ENCODE measurements at places on chromosomes 7 and 10. TPM values are rescaled to one million over a fixed set of nuclear protein-coding genes. Genes with fewer than 3 reads are reported as not detected.

The ETV1 gene
- total RNA-seq = not detected

The SFRP5 gene
- 2.2 TPM for total RNA-seq

DNA sequence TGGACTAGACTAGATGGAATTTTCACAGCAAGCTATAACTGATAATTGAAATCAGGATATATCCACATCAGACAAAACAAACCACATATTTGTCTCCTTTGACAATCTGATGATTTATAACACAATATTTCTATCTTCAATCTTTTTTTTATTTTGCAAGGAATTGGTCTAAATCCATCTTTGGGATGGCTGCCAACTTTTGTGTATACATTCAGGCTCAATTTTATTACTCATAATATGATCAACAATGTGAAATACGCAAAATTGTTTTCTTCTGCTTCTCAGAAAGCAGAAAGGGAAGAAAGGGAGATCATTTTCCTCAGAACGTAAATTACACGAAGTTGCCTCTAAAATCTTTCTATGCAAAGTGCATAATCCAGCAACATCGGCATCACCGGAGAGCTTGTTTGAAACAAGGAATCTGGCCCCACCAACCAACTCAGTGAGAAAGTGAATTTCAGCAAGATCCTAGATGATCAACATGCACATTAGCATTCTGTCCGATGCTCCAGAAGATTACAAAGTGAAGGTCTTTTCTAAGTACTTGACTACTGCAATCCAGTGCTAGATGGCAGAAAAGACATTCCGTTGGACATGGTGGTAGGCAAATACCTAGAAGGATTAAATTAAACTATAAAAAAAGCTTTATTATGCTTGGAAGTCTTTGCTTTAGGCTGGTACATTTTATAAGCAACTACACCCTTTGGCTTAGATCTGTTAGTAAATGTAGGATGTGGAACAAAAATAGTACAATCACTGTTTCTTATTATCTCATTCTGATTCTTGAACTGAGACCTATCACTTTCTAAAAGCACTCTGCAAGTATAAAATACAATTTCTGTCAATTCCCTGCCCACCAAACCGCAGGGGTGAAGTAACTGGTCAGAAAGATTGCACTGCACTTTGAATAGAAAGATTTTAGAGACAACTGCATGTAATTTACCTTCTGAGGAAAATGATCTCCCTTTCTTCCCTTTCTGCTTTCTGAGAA is 126.4 kb upstream of the RSU1 start:
- DNase-seq = no peak
- H3K4me1 ChIP-seq = peaks cover 3% of the 10 kb centered on the region
- no peak overlapping the region for H3K27ac ChIP-seq
- H3K27me3 ChIP-seq = no peaks in the 10 kb centered on the region

DNA sequence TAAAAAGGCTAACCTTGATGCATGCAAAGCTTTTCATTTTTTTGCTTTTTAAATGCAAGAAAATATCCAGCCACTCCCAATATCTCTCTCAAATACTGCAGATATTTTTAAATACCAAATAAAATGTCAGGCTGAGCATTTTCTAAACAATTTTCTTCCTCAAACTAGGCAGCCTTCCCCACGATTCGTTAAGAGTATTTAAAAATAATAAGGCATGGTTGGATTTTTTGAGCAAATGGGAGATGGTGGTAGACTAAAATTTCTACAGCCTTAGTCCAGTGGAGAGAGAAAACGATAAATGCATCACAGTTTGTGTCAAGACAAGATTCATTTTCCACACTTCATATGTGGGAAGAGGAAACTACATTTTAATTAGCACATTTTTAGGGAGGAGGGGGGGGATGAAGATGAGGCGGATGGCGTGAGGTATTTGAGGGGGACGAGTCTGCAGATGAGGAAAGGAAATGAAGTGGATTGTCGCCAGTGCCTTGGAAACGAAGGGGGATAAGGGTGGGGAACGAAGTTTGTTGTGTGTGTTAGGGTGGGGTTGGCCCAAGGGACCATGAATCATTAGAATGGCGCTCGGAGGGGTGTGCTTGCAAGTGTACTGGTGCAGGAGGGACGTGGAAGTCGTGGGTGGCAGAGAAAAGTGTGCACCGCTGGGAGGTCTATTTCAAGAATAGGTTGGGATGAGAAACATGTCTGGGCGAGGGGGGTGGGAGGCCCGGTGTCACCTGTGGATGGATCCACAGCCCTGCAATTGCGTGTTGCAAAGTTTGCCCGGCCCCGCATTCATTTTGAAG is 1.2 kb upstream of the ADD3 start:
- no peaks in the 10 kb centered on the region for H3K27me3 ChIP-seq
- DNase-seq = no peak
- H3K4me3 ChIP-seq = peak overlapping the region; percentile 88
- peaks cover 31% of the 10 kb centered on the region for H3K4me1 ChIP-seq
- no peaks in the 10 kb centered on the region for H3K36me3 ChIP-seq
- H3K27ac ChIP-seq = peak overlapping the region; percentile 71

DNA sequence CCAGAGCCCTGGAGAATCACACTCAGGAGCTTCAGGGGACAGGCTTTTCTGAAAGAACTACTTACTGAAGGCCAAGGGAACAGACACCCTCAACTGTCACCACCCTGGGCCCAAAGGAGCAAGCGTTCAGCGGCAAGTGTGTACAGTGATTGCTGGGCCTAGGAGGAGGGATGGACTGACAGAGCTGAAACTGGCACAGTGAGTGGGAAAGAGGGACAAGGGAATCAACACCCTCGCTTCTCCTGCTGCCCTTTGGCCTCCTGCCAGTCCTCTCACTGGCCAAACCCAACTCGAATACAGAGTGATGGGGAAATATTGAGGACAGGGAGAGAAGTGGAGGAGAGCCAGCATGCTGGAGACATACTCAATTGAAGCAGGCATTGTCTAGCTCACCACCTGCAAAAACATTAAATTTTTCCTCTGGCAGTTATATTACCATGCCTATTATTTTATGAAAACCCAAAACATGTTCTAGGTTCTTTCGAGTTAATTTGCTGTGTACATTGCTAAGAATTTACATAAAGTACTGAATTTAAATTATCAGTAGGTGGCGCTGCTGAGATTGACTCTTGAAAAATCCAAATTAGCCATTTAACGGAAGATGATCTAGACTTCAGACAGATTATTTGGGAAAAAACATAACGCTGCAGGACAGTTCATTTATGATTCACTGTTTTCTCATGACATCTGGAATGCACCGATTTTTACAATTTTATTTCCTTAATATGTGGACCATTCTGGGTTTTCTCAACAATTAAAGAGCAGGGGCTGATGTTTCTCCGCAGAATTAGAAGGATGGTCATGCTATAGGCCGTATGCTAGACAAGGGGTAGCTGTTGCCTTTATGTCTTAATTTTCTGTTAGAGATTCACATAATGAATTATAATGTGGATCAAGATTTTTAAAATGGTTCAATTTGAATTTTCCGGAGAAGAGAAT is 14.7 kb upstream of the TMEM236 start:
- no peak for DNase-seq
- no peak overlapping the region for H3K27ac ChIP-seq
- no peaks in the 10 kb centered on the region for H3K36me3 ChIP-seq
- no peaks in the 10 kb centered on the region for H3K4me1 ChIP-seq
- no peaks in the 10 kb centered on the region for H3K27me3 ChIP-seq
- H3K4me3 ChIP-seq = no peak overlapping the region

- no peak overlapping the region for H3K4me3 ChIP-seq
- H3K27ac ChIP-seq = no peak overlapping the region
- no peak for DNase-seq
Observed at GRCh38 chr7:129401228-129401966, 32.8 kb upstream of the STRIP2 start.

DNA sequence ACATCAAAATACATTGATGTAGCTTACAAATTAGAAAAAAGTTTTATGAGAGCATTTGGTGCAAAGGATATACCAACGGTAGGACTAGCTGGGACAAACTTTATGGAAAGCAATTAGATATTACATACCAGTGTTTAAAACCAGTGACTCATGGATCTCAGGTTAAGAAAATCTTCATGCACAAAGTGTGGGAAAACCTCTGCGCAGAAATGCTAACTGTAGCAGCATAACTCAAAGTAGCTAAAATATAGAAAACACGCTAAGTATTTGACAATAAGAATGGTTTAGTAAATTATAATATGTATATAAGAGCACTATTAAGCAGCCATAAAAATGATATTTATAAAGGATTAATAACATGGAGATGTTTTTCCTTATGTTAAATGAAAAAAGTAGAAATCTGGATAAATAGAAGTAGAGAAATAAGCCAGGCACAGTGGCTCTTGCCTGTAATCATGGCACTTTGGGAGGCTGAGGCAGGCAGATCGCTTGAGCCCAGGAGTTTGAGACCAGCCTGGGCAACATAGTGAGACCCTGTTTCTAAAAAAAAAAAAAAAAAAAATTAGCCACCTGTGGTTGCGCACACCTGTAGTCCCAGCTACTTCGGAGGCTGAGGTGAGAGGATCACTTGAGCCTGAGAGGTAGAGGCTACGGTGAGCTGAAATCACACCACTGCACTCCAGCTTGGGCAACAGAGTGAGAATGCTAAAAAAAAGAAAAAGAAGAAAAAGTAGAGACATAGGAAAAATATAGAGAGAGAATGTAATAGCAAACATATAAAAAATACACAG is 37.2 kb downstream of the TBXAS1 start:
- DNase-seq = no peak
- H3K36me3 ChIP-seq = no peaks in the 10 kb centered on the region
- H3K4me1 ChIP-seq = no peaks in the 10 kb centered on the region

DNA sequence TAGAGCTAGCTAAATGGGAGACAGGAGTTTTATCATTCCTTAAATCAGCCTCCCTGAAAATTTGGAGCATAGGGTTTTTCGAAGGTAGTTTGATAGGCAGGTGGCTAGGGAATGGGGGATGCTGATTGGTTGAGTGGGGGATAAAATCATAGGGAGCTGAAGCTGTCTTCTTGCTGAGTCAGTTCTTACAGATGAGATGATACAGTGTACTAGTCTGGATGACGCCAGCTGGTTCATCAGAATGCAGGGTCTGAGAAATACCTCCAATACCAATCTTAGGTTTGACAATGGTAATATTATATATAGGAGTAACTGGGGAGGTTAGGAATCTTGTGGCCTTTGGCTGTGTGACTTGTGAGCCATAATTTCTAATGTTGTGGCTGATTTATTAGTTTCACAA is 271.2 kb downstream of the SUGCT start:
- H3K4me3 ChIP-seq = no peak overlapping the region
- H3K36me3 ChIP-seq = no peaks in the 10 kb centered on the region
- H3K27me3 ChIP-seq = no peaks in the 10 kb centered on the region
- DNase-seq = no peak
